ENCODE measurements at places on chromosomes 5 and 9.

- DNase-seq = no peak
Measured at GRCh38 chr9:128707446-128707845, 5.1 kb downstream of the PKN3 start.

- DNase-seq = no peak
Measured at GRCh38 chr9:4904322-4905134, 80.5 kb upstream of the JAK2 start.

- DNase-seq = no peak
Measured at GRCh38 chr9:17021387-17021970, 113.4 kb upstream of the CNTLN start.

DNA sequence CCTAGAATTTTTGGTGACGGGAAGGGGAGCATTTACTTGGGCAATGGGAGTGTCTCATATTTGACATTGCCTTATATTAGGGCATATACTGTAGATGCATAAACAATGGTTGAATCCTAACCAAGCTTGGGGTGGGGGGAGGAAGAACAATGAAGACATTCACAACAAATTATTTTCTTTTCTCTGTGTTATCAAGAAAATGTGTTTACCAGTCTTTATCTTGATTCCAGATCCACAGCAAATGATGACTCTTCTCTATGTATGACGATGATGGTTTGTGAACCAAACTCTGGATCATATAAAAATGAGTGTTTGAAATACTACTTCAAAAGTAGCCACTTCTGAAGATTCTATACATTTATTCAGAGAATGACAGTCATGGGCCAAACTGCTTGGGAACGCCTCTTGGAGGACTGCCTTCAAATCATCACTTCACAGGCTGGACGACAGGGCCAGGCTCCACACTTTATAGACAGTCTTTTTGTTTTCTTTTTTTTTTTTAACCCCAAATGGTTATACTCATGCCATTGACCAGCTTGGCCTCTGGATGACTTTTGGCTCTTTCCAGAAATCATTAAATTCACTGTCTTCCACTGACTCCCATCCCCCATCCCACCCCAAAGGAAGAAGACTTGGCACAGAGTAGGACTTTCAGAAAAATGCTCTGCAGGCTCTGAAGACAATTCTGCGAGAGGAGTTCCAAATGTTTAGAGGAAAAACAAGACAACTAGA, 123.8 kb upstream of the LIFR start:
- no peak for DNase-seq

DNA sequence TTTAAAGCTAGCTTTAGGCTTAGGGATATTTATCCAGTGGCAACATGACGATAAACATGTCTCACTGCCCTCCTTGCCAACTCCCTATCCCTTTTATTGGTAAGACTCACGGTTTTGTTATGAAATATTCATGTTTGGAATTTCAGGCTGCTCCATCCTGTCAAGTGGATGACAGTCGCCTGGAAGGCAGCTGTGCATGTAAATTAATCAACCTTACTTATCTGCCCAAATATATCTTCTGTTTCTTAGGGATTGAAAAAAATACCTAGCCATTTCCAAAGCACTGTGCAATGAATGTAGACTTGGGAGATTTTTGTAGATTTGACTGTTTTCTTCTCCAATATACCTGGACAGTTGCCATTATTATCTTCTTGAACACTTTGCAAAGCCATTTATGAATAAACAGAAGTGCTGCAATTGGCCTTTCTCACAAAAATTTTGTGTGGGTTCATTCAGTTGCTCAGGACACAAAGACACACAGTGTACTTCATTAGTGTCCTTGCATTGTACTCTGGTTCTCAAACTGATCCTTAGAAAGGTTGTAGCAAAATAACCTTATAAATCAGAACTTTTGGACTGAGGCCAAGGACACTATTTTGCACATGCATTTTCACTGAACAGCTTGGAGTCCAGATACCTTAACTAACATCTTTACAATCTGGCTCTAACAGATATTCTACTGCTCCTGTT, 889.4 kb upstream of the SEMA6A start:
- no peak for DNase-seq

DNA sequence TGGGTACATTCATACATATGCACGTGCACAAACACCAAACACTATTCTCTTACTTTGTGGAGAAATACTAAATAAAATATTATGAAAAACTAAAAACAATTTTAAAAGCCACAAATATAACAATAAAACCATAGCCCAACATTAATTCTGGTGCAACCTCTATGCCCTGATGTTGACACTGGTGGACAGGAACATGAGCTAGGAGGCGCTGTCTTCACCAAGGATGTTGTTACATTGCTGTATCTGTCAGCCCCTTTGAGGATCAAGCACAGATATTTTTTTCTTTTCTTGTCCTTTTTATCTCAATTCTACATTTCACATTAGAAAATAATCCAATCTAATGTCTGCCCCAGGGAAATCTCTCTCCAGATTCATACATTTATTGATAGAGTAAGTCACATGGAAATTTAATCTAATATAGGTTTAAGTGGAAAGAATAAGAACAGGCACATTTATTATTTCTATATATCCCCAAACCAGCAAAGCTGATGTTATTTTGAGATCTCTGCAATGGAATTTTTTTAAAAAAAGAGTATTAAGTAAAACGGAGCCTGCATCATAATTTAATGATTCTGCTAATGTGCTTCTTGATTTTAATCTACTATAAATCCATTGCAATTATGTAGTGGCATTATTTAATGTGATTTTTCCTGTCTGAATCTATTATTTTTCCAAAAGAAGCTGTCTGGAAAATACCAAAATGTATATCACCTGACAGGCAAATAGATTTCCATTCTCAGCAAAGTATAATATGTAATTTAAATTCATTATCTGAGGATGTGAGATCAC, 716.5 kb downstream of the MTRR start:
- DNase-seq = no peak

DNA sequence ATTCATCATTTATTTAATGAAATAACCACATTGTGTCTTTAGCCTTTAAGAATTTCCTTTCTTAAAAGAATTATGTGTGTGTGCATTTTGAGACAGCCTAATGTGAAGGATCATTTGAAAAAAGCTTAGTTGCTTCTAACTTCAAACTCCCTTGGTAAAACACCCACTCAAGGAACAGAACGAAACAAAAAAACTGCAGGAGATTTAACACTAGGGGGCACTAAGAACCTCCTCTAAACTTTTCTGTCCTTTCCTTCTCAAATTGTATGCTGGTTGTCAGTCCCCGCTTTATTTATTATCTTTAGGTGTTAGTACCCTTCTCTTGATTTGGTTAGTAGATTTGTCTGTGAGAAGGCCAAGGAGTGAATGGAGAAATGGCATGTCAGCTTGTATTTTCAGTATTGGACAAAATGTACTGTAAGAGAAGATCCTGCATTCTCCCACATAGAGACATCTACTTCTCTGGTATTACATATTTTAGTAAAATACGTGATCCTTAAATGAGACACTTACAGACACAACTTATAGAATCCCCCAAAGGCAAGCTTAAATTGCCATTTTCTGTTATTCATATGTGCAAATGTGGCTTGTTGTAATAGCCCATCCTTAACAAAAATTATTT, 229.7 kb downstream of the MRPS30 start:
- DNase-seq = peak; percentile 31

- no peak for DNase-seq
Measured at GRCh38 chr9:132602207-132602606, 19.8 kb downstream of the BARHL1 start.

GRCh38 chr5:31948006-31948405, 226.1 kb downstream of the GOLPH3 start:
- DNase-seq = no peak

GRCh38 chr5:150789450-150789849, 10.9 kb downstream of the SMIM3 start:
- no peak for DNase-seq

- no peak for DNase-seq
Measured at GRCh38 chr5:943918-944620, 51.4 kb downstream of the TRIP13 start.

- DNase-seq = peak; percentile 89
Measured at GRCh38 chr9:137445275-137445807, 4.2 kb upstream of the ENTPD8 start.

GRCh38 chr5:149618581-149619248, 37.4 kb downstream of the ARHGEF37 start:
- DNase-seq = peak; percentile 48

GRCh38 chr5:135443161-135443960, 3.8 kb downstream of the DCANP1 start:
- no peak for DNase-seq

- no peak for DNase-seq
Measured at GRCh38 chr5:54492178-54492577, 25.4 kb upstream of the SNX18 start.

DNA sequence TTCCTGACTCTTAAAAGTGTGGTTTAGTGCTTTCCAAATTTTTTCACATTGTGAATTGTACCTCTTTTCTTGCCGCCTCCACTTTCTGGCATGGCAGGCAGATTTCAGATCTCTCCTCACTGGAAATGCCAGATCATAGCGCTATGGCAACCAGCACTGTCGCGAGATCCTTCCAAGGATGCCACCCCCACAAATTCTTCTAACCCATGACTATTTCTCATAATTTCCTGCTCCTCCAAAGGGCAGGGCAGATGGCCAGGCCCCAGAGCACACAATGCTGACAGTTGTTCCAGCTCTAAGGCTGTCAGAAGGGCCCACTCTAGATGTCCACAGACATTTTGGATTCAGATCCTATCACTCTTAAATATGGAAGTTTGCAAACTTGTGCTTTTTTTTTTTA, 446.2 kb upstream of the RIOK2 start:
- DNase-seq = no peak

GRCh38 chr5:58926541-58926935, 343.7 kb downstream of the RAB3C start:
- DNase-seq = no peak

DNA sequence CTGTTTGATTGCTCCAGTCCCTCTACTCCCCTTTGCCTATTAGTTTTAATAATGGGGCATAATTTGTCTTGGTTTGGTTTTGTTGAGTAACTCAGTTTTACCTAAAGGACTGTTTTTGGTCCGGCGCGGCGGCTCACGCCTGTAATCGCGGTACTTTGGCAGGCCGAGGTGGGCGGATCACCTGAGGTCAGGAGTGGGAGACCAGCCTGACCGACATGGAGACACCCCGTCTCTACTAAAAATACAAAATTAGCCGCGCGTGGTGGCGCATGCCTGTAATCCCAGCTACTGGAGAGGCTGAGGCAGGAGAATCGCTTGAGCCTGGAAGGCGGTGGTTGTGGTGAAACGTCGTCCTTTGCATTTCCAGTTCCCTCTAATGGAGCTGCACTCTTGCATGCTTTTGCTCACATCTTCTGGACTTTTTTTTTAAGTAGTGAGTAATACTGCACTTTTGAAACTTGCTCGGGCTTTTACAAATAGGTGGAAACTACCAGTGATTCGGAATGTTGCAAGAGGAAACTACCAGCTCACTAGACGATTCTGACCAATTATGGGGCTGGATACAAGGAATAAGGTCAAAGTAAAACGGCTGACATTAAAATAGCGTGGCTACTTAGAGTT, 721 bp upstream of the MAML1 start:
- peak; percentile 74 for DNase-seq

Data from activated CD4-positive, alpha-beta T cell treated with anti-CD3 and anti-CD28 coated beads, Interleukin-10, Interleukin-2, amounts not matched to agents 100 ng/mL and 50 ng/mL, durations not matched to agents 16 hours and 8 hours (primary cell).